Nephron progenitor cell (in vitro differentiated cells): ENCODE measurements at places on chromosomes 4 and X.

- peak; percentile 23 for DNase-seq
These were observed 797 bp downstream of the CD99L2 start for GRCh38 chrX:150897421-150898320.

DNA sequence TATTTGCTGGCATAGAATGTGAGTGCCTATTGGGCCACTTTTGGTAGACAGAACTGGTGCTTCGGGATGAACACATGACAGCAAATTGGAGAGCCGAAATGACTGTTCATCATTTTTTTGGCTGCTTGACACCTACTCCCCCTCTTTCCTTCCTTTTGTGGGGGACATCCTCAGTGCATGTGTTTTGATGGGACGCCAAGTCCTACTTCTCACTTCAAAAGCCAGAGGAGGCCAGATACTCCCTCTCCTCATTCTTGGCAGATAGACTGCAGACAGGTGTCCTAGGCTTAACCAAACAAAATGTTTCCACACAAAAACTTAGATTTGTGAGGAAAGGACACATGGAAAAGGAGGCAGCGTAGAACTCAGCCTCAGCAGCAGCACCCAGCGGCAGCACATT is 62.4 kb downstream of the DCHS2 start:
- no peak for DNase-seq

- no peak for DNase-seq
These were observed 57.9 kb upstream of the SPRY1 start for GRCh38 chr4:123338715-123339114.

- DNase-seq = no peak
These were observed 58.2 kb upstream of the DKK2 start for GRCh38 chr4:107094332-107094731.

- DNase-seq = no peak
These were observed 56.9 kb downstream of the CPLX1 start for GRCh38 chr4:768995-769394.

DNA sequence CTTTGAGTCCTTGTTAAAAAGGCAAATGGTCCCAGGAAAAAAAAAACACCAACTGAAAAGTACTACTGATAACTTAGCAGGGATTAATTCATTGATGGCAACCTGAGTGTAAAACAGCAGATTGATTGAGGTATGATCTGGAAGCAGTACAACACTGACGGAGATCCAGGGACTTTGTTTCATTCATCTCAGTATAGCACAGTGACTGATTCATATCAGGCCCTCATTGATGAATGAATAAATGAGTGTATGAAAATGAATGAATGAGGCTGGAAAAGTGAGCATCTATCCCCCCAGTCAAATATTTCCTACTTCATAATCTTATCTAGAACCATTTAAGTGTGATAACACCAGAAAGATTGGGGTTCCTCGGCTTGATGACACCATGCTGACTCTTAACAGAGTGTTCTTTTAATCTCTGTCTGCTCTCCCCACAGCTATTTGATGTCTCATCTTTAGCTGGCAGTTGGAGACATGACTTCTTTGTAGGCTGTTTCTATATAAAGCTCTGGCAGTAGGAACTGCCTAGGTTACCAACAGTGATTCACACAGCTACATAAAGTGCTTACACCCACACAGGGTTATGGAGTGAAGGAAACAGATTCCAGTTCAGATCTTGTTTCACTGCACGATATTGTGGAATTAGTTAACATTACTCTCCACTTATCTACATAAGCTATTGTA is 18.6 kb upstream of the RNF128 start:
- DNase-seq = no peak
